ENCODE measurements at places on chromosomes 6 and 20.

GRCh38 chr20:61387204-61387953 lies 135.3 kb downstream of the CDH4 start:
- DNase-seq, result no peak

- no peak for DNase-seq
Measured at GRCh38 chr20:2680046-2680445, 12.5 kb upstream of the EBF4 start.

- DNase-seq, result no peak
Measured at GRCh38 chr6:15504581-15505350, 158.1 kb downstream of the DTNBP1 start.

DNA sequence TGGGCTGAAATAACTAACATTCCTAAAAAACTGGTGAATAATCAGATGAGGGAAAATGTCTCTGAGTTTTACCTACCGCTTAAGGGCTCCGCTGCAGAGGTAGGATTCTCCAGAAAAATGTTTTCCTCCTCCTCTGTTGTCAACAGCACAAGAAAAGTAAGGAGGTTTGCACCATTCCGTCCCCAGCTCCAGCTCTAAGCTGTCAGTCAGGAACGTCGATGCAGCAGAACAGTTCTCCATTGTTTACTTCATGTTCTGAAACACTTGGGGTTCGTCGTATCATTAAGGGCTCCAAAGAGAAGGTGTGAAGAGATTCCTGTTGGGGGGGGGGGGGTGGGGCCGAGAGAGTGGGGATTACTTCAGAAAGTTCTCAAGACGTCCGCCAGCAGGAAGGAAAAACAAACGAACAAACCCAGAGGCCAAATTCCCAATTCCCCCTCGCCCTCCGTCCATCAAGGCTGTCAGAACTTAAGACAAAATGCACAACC lies 734 bp downstream of the MMS22L start:
- peak; percentile 2 for DNase-seq

DNA sequence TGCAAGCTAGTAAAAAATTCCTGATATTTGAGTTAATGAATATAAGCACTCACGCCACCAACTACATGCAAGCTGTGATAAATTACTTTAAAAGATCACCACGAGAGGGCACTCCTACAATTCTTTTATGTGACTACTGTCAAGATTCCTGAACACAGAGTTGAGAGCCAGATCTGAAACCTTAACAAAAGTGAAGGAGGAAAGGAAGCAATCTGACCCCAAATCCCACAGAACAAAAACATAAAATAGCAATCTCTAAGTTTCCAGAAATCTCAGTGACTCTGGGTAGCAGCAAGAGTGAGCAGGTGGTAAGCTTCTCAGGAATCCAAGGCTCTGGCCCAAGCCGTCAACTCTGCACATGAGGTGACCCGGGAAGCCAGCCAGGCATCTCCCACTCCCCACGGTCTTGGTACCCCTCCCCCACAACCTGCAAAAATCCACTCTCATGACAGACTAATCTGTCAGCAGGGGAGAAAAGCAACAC lies 55.1 kb downstream of the STAU1 start:
- DNase-seq, result no peak

GRCh38 chr6:13302751-13303667 lies 25.3 kb downstream of the TBC1D7 start:
- peak; percentile 88 for DNase-seq

GRCh38 chr6:148868314-148868713 lies 121.5 kb downstream of the UST start:
- DNase-seq, result no peak

Data from CD4-positive, alpha-beta T cell treated with Interleukin-4 for 1 hour (primary cell).